ENCODE measurements at places on chromosomes 12 and 14.

GRCh38 chr12:78396538-78396937 lies 468.0 kb upstream of the SYT1 start:
- DNase-seq = no peak

DNA sequence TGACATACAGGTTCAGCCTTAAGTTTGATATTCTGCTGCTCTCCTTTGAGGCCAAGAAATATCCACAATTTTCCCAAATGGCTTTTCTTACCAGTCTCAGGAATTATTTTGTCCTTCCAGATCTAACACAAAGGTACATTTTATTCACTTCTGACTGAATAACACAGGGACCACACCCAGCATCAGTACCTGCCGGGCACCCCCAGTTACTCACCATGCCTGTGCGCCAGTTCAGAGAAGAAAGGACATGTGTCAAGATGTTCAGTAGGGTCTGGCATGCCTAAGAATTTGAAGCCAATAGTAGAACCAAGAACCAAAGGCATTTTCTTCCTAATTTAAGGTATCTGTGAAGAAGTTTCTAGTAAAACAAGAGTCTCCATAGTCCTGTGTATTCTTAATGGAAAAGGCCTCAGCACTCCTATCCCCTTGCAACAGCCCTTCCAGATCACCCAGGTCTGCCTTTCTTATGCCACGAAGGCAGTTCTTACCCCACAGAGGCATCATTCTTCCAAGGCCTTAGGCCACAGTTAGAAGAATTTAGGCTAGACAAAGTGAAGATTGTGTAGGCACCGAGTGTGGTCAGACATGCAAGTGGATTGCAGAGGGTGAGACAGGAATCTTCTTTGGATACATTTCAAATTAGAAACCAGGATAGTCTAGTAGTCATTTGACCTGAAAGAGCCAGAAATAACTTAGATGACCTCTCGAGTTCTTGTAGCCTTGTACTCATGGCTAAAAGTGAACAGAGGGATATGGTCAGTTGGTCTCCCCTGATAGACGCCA lies 140.1 kb upstream of the HIF1A start:
- no peak for DNase-seq

GRCh38 chr14:72753044-72753710 lies 140.7 kb downstream of the DPF3 start:
- no peak for DNase-seq

- no peak for DNase-seq
Measured at GRCh38 chr14:64745511-64746091, 41.4 kb downstream of the PLEKHG3 start.

DNA sequence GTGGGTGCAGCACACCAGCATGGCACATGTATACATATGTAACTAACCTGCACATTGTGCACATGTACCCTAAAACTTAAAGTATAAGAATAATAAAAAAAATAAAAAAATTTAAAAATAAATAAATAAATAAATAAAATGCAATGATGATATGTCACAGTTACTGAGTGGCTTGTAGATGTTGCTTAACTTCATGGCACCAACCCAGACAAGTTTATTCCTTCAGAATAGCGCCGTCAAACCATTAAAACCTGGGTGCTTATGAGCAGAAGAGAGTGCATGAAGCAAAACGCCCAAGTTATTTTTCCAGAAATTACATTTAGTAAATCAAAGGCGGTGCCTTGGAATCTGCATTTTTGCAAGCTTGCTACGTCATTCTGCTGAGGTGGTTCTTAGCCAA lies 417.9 kb downstream of the AEBP2 start:
- DNase-seq = no peak

Data from NCI-H524 treated with DMSO at 0.1 percent for 48 hours (cell line).